Cardiac muscle cell (in vitro differentiated cells and primary cell): ENCODE measurements at places on chromosomes 7 and 10. TPM values are rescaled to one million over a fixed set of nuclear protein-coding genes. Genes with fewer than 3 reads are reported as not detected.

- no peak overlapping the region for H3K27ac ChIP-seq
- no peaks in the 10 kb centered on the region for H3K36me3 ChIP-seq
- DNase-seq = no peak
- no peak overlapping the region for H3K4me3 ChIP-seq
- H3K27me3 ChIP-seq = no peaks in the 10 kb centered on the region
Measured at GRCh38 chr7:36265680-36266079, 112.6 kb downstream of the EEPD1 start.

- H3K4me1 ChIP-seq = peaks cover 39% of the 10 kb centered on the region
- no peaks in the 10 kb centered on the region for H3K27me3 ChIP-seq
- H3K27ac ChIP-seq = no peak overlapping the region
- DNase-seq = no peak
- H3K4me3 ChIP-seq = no peak overlapping the region
Measured at GRCh38 chr10:80471001-80471400, 16.9 kb downstream of the TSPAN14 start.

- no peak overlapping the region for H3K4me3 ChIP-seq
- H3K27ac ChIP-seq = no peak overlapping the region
- no peaks in the 10 kb centered on the region for H3K4me1 ChIP-seq
- H3K27me3 ChIP-seq = peaks cover 39% of the 10 kb centered on the region
- H3K36me3 ChIP-seq = peaks cover 6% of the 10 kb centered on the region
Measured at GRCh38 chr10:3774018-3774813, 10.8 kb downstream of the KLF6 start.

NRCAM gene
- total RNA-seq = 3.4 and 3.9 TPM in 2 replicates

- DNase-seq = no peak
- H3K27me3 ChIP-seq = no peaks in the 10 kb centered on the region
Measured at GRCh38 chr7:139947021-139947420, 115.7 kb downstream of the PARP12 start.

SORCS3 gene
- total RNA-seq = 12.2 and 29.1 TPM in 2 replicates

DNA sequence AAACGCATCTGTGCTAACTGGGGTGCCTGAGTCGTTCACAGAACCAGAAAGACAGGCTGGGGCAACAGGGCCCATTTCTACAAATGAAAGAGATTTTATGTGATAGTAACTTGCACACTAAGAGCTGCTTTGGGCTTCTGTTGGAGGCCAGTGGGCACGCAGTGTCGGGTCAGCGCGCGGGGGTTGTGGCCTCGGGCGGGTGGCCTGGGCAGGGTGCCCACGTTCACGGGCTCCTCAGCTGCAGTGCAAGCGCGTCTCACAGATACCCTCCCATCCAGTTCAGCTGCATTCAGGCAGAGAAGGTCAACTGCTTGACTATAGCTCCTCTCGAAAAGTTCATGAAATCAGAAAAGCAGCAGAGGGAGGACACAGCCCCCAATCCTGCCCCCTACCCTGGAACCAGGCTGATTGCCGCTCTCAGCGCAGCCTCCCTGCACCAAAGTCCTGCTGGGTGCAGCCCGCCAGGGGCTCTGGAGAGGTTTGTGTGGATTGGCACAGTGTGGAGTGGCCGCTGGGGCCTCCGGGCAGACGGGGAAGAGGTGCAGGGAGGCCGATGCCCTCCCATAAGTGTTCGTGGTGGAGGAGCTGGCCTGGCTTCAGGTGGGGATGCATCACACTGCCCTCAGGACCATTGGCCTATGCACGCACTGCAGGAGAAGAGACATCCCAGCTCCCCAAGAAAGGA, 582.8 kb downstream of the TCERG1L start:
- no peaks in the 10 kb centered on the region for H3K27me3 ChIP-seq
- H3K4me1 ChIP-seq = no peaks in the 10 kb centered on the region
- no peaks in the 10 kb centered on the region for H3K36me3 ChIP-seq
- no peak for DNase-seq
- no peak overlapping the region for H3K4me3 ChIP-seq

DNA sequence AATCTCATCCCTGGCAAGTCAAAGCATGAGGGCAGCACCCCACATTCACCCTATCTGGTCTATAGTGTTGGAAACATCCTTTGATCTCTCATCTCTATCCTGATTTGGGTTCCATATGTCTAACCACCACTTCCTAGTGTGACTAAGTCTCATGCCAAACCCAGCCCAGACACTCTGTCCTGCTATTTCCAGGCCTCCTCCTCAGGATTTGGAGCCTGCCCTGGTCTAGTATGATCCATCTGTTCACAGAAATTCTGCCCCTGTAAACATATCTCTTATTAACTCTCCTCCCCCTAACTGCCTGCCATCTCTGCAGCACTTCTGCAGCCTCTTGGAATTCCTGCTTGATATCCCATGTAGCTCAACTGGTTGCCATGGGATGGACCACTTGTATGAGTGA, 320.9 kb upstream of the IMMP2L start:
- DNase-seq = no peak
- H3K27ac ChIP-seq = no peak overlapping the region
- peaks cover 66% of the 10 kb centered on the region for H3K27me3 ChIP-seq
- no peaks in the 10 kb centered on the region for H3K36me3 ChIP-seq

DNA sequence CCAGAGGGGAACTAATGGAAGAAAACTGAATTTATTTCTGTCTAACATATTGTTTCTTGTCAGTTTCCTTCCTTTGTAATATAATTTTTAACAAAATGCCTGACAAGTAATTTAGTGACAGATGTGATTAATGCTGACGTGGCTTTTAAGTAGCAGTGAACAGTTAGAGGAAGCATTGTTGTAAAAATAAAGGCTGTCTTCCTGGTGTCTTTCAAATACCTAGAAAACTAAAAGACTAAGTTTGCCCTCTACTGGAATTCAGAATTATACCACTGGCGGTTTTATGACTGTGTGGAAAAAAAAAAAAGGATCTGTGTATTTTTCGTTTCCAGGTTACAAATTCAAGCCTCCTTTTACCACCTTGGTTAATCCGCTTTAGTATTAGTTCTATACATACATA, 217.1 kb upstream of the DPP6 start:
- H3K4me3 ChIP-seq = no peak overlapping the region
- no peak overlapping the region for H3K27ac ChIP-seq
- no peaks in the 10 kb centered on the region for H3K27me3 ChIP-seq
- DNase-seq = no peak

- no peak for DNase-seq
- no peaks in the 10 kb centered on the region for H3K4me1 ChIP-seq
- H3K36me3 ChIP-seq = no peaks in the 10 kb centered on the region
- no peaks in the 10 kb centered on the region for H3K27me3 ChIP-seq
Measured at GRCh38 chr7:52708846-52709245, 326.6 kb upstream of the POM121L12 start.

GRCh38 chr7:42183547-42183946, 53.5 kb downstream of the GLI3 start:
- H3K27ac ChIP-seq = no peak overlapping the region
- DNase-seq = no peak
- H3K4me3 ChIP-seq = no peak overlapping the region

DNA sequence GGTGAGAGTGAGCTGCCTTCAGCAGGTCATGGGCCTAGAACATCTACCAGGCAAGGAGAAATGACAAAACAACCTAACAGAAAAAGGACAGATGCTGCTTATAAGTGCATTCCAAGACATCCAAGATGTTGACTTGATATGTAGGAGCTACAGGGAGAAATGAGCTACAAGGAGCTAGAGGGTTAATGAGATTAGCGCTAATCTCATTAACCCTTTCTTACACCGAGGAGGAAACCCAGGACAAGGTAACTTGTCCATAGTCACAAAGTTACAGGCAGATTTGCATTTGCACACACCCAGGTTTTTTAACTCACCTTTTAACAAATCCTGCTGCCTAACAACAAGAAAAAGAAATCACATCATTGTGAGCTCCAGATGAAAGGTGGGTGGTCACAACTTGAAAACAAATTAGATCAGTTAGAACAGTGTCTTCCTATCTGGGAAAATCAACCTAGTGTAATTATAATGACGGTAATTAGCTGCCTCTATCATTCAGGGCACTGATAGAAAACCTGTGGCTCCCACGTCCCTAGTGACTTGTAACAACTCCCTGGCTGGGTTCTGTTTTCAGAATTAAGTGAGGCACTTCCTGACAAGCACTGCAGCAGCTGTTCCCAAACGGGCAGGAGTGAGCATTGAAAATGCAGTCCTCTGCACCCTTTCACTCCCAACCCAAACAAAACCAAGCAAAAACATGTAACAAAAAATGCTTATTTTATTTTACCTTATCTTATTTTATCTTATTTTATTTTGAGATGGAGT, 5.7 kb downstream of the KIAA1549 start:
- H3K4me1 ChIP-seq = peaks cover 23% of the 10 kb centered on the region
- DNase-seq = peak; percentile 2
- no peaks in the 10 kb centered on the region for H3K36me3 ChIP-seq
- no peak overlapping the region for H3K27ac ChIP-seq
